ENCODE measurements at places on chromosomes 12 and 14.
A peak's percentile ranks its signal among the peaks of the same experiment; 100 is the strongest.

- H3K4me3 ChIP-seq: peak overlapping the region; percentile 95
- H3K27ac ChIP-seq: peak overlapping the region; percentile 91
- H3K4me1 ChIP-seq: peaks cover 71% of the 10 kb centered on the region
- no peak for DNase-seq
These were observed 624 bp downstream of the M6PR start for GRCh38 chr12:8948701-8949341.

DNA sequence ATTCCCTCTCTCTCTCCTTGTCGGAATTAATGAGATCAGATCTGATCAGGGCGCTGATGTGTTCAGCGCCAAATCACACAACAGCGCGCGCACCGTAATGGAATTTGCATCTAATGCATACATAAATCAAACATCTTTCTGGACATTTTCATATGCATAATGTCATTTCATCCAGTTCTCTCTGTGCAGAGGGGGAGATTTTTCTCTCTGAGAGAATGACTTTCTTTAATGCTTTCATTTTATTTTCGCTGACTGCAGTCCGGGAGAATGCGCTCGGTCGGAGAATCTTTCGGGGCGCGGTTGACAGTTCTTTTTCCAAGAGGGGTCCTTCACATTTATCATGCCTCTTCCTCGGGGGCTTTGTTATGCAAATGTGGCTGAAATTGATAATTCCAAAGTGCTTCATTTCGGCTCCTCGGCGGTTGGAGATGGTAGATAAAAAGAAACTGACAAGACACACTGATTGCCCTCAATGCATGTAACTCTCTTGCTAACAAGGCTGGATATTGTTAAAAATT lies 615.9 kb downstream of the VRK1 start:
- no peak for DNase-seq
- no peak overlapping the region for H3K27ac ChIP-seq
- no peaks in the 10 kb centered on the region for H3K36me3 ChIP-seq
- H3K27me3 ChIP-seq: no peaks in the 10 kb centered on the region

GRCh38 chr14:104871656-104872468 lies 6.8 kb downstream of the CEP170B start:
- no peaks in the 10 kb centered on the region for H3K36me3 ChIP-seq
- H3K27me3 ChIP-seq: peaks cover 15% of the 10 kb centered on the region
- no peak overlapping the region for H3K4me3 ChIP-seq
- peak overlapping the region; percentile 38 for H3K27ac ChIP-seq
- DNase-seq: no peak

DNA sequence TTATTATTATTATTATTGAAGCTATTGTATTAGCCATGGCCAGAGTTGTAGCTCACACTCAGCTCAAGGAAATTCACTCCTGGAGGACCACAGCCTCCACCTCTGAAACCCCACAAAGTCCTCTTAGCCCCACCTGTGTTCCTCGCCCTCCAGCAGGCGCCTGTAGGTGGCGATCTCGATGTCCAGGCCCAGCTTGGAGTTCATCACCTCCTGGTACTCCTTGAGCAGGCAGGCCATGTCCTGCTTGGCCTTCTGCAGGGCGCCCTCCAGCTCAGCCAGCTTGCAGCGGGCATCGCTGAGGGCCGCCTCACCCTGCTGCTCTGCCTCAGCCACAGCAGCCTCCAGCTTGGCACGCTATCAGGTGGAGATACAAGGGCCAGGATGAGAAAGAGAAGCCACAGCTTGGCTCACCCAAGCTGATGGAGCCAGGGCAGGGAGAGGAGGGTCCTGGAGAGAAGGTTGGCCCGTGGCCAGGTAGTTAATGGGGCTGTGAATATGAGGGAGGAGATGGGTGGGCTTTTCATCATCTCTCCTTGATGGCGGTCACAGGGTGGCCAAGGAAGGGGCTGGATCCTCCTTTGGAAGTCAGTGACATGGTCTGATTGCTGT lies 5.1 kb downstream of the KRT85 start:
- H3K4me1 ChIP-seq: peaks cover 47% of the 10 kb centered on the region
- peaks cover 2% of the 10 kb centered on the region for H3K36me3 ChIP-seq
- DNase-seq: no peak
- H3K27ac ChIP-seq: no peak overlapping the region
- H3K27me3 ChIP-seq: peaks cover 9% of the 10 kb centered on the region

- DNase-seq: peak; percentile 11
- H3K4me1 ChIP-seq: no peaks in the 10 kb centered on the region
- no peak overlapping the region for H3K4me3 ChIP-seq
- H3K27ac ChIP-seq: no peak overlapping the region
These were observed 137.4 kb upstream of the C14orf180 start for GRCh38 chr14:104442107-104442551.

DNA sequence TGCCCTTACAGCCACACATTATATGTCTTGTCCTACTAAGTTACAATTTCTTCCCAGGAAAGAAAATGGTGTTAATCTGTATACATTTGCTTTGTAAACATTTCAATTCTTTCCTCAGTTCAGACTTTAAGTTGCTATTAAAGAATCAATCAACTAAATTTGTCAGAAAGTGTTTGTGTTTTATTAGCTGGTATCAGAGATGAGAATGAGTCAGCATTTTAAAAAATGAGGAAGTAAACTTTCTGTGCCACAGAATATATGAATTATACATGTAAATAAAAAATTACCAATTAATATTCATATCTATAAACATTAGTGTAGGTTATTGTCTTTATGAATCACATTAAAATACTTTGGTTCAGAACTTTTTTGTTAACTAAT lies 82.0 kb downstream of the LMO3 start:
- H3K27ac ChIP-seq: no peak overlapping the region
- no peak for DNase-seq

DNA sequence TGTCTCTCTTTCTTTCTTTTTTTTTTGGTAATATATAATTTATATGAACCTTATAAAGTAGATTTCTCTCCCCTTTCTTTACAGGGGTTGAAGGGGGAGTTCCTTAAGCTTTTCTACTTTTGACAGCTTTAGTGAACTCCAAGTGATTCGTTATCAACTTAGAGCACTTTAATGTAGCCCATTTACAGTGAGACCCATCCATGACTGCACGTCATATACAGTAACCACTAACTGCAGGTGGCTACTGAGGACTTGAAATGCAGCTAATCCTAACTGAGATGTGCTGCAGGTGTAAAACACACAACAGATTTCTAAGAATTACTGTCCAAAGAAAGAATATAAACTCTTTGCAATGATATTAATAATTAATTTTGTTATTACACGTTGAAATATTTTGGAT lies 582 bp downstream of the LRRIQ1 start:
- H3K4me3 ChIP-seq: no peak overlapping the region
- H3K27me3 ChIP-seq: no peaks in the 10 kb centered on the region
- no peak overlapping the region for H3K27ac ChIP-seq
- no peaks in the 10 kb centered on the region for H3K4me1 ChIP-seq
- no peak for DNase-seq

DNA sequence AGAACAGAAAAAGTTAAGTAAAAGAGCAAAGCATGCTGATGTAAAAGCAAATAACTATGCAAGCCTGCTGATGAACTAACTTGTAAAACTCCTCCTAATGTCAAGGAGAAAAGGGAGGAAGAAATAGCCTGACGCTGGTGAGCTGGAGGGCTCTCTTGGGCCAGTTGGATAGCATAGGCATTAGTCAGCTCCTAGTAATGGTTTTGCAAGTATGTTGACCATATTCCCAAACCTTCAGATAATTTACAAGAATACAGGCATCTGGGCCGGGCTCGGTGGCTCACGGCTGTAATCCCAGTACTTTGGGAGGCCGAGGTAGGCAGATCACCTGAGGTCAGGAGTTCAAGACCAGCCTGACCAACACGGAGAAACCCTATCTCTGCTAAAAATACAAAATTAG lies 871.4 kb downstream of the C12orf50 start:
- no peak for DNase-seq
- no peaks in the 10 kb centered on the region for H3K36me3 ChIP-seq
- no peak overlapping the region for H3K27ac ChIP-seq

DNA sequence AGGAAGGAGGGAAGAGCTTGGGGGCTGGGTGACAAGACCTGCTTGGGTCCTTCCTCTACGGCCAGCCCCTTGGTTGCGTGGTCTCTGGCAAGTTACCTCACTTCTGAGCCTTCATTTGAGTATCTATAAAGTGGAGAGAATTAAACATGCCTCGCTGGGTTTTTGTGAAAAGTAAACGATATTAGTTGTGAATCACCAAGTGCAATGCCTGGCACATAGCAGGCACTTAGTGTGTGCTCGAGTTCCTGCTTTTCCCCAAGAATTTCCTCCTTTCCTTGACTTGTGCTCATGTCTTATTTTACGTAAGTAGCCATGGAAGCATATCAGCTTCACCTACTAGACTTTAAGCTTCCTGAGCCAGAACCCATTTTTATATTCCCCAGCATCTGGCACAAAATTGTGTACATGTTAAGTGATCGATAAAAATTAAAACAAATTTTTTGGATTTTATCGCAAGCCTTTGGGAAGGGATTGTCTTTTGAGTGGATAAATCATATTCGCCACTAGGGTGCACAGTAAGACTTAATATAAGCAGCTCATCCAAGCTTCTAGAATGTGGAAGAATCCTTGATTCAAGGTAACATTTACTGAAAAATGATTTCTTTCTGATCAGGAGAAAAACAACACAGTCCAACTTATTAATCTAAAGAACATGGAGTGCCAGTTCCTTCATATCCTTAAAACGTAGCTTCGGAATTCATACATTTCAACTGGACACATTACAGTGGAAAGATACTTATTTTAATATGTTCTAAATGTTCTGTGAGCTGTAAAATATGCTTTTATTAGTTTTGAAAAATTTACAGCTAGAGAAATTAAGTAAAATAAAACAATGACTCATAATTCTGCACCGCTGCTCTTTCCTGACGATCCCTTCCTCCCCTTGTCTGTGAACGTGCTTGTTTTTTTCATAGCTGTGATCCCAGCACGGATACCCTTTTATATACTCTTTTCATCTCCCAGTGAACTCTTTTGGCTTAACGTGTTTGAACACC lies 62.0 kb downstream of the SLC25A47 start:
- no peaks in the 10 kb centered on the region for H3K27me3 ChIP-seq
- no peak overlapping the region for H3K27ac ChIP-seq
- H3K36me3 ChIP-seq: peaks cover 3% of the 10 kb centered on the region
- no peak overlapping the region for H3K4me3 ChIP-seq
- no peak for DNase-seq
- H3K4me1 ChIP-seq: peaks cover 10% of the 10 kb centered on the region

- H3K4me3 ChIP-seq: no peak overlapping the region
- no peak for DNase-seq
- peaks cover 49% of the 10 kb centered on the region for H3K27me3 ChIP-seq
- peaks cover 5% of the 10 kb centered on the region for H3K4me1 ChIP-seq
- H3K27ac ChIP-seq: peak overlapping the region; percentile 79
These were observed 43.1 kb downstream of the CACNA1C start for GRCh38 chr12:2095878-2096277.

GRCh38 chr14:102086709-102086971 lies 204 bp downstream of the HSP90AA1 start:
- no peaks in the 10 kb centered on the region for H3K27me3 ChIP-seq
- peak overlapping the region; percentile 83 for H3K27ac ChIP-seq

- no peak for DNase-seq
- no peaks in the 10 kb centered on the region for H3K4me1 ChIP-seq
- H3K27ac ChIP-seq: no peak overlapping the region
- no peak overlapping the region for H3K4me3 ChIP-seq
- H3K36me3 ChIP-seq: no peaks in the 10 kb centered on the region
These were observed 974.7 kb downstream of the GALC start for GRCh38 chr14:87018294-87018693.

DNA sequence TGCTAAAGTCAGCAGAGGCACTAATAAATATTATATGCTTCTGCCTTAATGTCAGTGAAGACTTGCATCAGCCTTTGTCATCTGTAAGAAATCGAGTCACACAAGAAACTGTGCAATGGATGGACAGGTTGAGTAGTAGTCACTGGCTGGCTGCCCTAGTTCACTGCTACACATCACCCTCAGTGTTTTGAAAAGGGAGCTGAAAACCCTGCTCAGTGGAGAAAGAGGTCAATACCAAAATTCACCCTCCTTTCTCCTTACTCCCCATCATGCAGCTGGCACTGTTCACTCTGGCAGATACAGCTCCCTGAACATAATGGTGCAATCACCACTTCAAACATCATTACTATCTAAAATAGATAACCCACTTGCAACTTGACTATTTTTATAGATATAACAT lies 6.6 kb downstream of the ANKS1B start:
- H3K27me3 ChIP-seq: peaks cover 51% of the 10 kb centered on the region
- no peak overlapping the region for H3K27ac ChIP-seq
- H3K4me3 ChIP-seq: no peak overlapping the region
- H3K4me1 ChIP-seq: no peaks in the 10 kb centered on the region

- H3K4me1 ChIP-seq: peaks cover 24% of the 10 kb centered on the region
- no peak for DNase-seq
- peak overlapping the region; percentile 86 for H3K27ac ChIP-seq
- no peak overlapping the region for H3K4me3 ChIP-seq
These were observed 83.1 kb downstream of the LRRC74A start for GRCh38 chr14:76909266-76909665.

- no peak overlapping the region for H3K4me3 ChIP-seq
- H3K36me3 ChIP-seq: peaks cover 2% of the 10 kb centered on the region
- no peak overlapping the region for H3K27ac ChIP-seq
- DNase-seq: no peak
- H3K27me3 ChIP-seq: no peaks in the 10 kb centered on the region
- peaks cover 31% of the 10 kb centered on the region for H3K4me1 ChIP-seq
These were observed 29.3 kb downstream of the DHRS2 start for GRCh38 chr14:23665302-23666016.

DNA sequence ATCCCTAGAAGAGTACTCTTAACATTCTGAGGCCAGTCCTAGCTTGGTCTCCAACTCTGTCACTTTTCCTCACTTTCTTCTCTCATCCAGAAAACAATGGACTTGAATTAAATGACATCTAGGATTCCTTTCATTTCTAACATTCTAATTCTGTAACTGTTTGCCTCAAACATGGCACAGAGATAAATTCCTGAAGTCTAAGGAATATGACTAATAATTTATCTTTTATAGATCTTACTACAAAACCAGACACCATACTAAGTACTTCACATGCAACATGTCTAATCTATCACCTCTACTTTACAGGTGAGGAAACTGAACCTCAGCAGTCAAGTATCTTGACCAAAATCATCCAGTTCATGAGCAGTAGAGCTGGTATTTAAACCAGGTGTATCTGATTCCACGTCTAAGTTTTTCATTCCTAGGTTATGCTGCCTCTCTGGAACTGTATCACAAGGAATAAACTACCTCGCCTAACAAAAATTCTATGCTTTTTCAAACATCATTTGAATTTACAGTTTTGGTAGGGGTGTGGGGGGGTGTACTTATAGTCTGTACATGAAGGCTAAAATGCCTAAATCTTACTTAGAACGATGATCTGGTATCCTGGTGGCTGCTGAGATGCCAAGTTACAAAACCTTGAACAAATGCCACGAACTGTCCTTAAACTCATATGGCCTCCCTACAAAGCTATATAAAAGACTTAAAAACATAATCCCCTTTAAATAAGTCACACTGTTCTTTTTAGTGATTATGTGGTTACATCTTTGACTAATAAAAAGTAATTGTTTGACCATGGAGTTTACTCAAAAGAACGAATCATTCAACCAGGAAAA lies 41.6 kb downstream of the ATXN2 start:
- H3K36me3 ChIP-seq: peaks cover 3% of the 10 kb centered on the region
- peaks cover 24% of the 10 kb centered on the region for H3K4me1 ChIP-seq
- DNase-seq: no peak
- H3K27ac ChIP-seq: no peak overlapping the region
- H3K27me3 ChIP-seq: no peaks in the 10 kb centered on the region
- no peak overlapping the region for H3K4me3 ChIP-seq

- H3K36me3 ChIP-seq: no peaks in the 10 kb centered on the region
- H3K4me1 ChIP-seq: no peaks in the 10 kb centered on the region
- DNase-seq: no peak
- no peak overlapping the region for H3K27ac ChIP-seq
- H3K4me3 ChIP-seq: no peak overlapping the region
- no peaks in the 10 kb centered on the region for H3K27me3 ChIP-seq
These were observed 355.5 kb downstream of the ATP23 start for GRCh38 chr12:58296863-58297262.

All from central memory CD8-positive, alpha-beta T cell (primary cell).